ENCODE measurements at places on chromosomes 12 and 14.
A peak's percentile ranks its signal among the peaks of the same experiment; 100 is the strongest.

- DNase-seq, result no peak
These were observed 128.6 kb upstream of the FLRT2 start for GRCh38 chr14:85401384-85401783.

GRCh38 chr12:6426882-6427671, 17.7 kb upstream of the CD27 start:
- peak; percentile 94 for DNase-seq

GRCh38 chr14:79530555-79530954, 680.7 kb downstream of the DIO2 start:
- no peak for DNase-seq

DNA sequence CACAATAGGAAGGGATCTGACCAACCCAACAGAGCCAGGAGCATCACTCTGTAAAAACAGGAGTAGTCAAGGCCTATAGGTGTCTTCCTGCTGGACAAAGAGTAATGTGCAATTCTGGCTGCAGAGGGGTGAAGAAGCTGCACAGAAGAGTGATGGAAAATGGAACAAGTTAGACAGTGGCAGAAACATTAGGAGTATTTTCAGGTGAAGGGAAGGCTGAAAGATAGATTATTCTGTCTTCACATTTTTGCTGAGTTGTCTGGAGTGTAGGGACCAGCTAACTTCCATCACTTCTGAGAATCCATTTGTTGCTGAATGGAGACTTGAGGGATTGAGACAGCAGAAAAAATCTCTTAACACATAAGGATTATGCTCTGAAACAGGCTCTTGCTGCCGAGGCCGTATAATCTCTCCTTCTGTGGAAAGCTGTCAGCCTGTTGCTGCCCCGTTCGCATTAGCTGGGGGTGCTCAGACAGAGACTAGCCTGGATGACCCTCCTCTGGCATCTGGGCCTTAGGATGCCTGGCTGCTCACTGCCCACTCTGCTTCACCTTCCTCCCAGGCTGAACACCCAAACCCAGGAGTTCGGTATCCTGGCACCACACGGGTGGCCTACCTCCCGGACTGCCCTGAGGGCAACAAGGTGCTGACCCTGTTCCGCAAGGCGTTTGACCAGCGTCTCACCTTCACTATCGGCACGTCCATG, 3.1 kb upstream of the ARHGEF25 start:
- DNase-seq, result no peak

DNA sequence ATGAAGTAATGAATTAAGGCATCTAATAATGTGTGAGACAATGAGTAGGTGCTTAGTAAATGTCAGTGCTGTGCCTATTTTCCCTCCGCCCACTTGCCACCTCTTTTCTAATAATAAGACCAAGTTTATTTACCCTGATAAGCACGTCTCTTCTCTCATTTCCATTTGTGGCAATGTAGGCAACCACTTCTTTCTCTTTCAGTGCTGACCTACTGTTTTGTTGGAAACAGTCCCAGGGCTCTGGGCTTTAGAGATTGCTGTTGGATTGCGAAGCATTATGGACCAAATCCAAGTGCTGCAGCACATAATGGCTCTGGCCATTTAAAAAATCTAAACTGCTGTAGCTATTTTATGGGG, 141.3 kb upstream of the PLEKHG7 start:
- no peak for DNase-seq

- no peak for DNase-seq
These were observed 12.5 kb downstream of the PRIMA1 start for GRCh38 chr14:93775744-93776143.

DNA sequence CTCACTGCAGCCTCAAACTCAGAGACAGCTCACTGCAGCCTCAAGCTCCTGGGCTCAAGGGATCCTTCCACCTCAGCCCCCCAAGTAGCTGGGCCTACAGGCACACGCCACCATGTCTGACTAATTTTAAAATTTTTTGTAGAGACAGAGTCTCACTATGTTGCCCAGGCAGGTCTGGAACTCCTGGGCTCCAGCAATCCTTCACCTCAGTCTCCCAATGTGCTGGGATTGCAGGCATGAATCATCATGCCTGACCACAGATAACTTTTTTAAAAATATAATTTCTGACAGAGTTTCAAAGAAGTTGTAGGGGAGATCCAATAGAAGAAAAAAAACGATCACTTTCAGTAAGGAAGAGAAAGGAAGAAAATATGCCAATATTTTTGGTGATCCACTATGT, 189.7 kb upstream of the CDKN3 start:
- DNase-seq, result no peak

DNA sequence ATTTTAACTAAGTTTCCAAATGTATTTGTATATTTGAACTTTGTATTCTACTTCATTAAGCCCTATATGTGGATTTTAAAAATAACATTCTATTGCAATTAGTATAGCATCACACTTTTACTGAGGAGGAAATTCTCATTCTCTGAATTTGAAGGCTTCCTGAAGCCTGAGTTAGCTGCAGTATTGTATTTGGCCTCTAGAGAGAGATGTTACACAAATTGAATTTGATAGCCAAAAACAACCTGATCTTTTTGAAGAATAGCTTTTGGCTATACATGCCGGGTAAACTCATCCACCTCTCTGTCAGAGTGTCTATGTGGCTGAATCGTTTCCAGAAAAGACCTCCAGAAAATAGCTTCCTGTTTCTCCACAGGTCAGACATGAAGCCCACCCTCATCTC, 316.5 kb upstream of the OR4E1 start:
- no peak for DNase-seq

GRCh38 chr14:65360144-65360784, 52.3 kb upstream of the FUT8 start:
- DNase-seq, result no peak

GRCh38 chr12:92365333-92365732, 219.7 kb upstream of the BTG1 start:
- peak; percentile 65 for DNase-seq

- DNase-seq, result no peak
These were observed 27.6 kb upstream of the C14orf132 start for GRCh38 chr14:96011607-96012006.

GRCh38 chr12:2845280-2845679, 10.4 kb upstream of the NRIP2 start:
- no peak for DNase-seq

DNA sequence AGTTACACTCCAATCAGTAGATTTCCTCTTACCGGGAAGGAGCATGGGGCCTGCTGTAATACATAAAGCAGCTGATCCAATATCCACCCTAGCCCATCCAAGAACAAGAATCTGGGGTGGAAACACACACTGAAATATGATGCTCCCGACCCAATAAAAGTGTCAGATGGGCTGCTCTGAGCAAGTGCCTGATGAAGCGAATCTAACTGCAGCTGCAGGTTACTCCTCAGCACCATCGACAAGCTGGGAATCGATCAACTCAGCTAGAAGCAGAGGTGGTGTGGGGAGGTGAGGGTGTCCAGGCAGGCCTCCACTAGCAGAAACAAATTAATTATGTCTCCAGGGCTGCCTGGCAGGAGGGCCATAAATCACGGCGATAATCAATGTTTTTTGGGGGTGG, 64.0 kb upstream of the WSCD2 start:
- DNase-seq, result no peak

GRCh38 chr12:19302100-19302640, 137.1 kb upstream of the AEBP2 start:
- DNase-seq, result no peak

DNA sequence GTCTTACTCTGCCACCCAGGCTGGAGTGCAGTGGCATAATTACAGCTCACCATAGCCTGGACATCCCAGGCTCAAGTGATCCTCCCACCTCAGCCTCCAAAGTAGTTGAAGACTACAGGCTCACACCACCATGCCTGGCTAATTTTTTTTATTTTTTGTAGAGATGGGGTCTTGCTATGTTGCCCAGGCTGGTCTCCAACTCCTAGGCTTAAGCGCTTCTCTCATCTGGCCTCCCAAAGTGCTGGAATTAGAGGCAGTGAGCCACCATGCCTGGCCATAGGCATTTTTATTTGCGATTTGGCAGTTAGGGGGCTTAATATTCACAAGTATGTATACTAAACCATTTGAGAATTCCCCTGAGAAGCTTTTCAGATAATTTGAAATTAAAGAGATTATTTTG, 19.1 kb downstream of the PNMA1 start:
- DNase-seq, result no peak

GRCh38 chr12:121711361-121712189, 977 bp upstream of the TMEM120B start:
- no peak for DNase-seq

Data from GM12864 (cell line).